ENCODE measurements at places on chromosomes 1 and 21. TPM values are rescaled to one million over a fixed set of nuclear protein-coding genes. Genes with fewer than 3 reads are reported as not detected.

DNA sequence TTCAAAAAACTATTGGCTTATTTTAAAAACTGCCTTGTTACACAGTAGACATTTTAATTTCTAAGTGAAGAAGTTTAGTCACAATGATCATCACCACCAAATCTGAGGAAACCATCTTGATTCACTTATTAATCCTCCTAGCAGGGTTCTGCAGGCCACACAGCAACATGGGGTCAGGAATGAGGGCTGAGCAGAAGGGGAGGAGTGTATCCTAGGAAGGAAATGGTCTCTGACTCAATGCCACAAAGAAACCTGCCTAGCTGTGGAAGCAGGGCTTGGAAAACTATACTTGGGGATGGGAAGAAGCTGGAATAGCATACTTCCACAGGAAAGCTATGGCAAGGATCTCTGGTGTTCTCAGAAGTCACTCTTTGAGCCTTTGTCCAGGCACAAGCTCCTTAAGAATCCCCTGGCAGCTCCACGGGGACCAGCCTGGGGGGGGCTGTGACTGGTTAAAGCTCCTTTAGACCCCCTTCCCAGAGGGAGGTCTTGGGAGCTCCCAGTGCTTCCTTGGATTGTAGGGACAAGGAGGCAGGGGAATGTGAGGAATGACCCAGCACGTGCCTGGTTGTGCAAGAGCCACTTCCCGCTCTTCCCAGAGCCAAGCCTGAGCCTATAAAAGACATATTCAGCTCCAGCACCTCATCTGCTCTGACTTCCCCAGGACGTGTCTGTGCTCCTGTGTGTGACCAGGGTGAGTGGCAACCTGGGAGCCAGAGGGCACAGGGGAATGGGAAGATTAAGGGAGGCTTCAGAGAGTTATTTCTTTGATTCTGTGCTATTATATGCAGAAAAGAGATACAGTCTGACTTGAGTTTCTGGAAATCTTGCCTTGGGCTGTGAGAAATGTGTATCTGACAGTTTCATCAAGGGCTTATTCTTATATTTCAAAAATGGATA, at the start of gene LCE2A:
LCE2A (plus strand) TSS at position 645 of the 900 bp plus-strand sequence. CDS start 557 bp downstream, outside the sequence.
- DNase-seq, result no peak

- no peak for DNase-seq
Observed at GRCh38 chr1:47522935-47523834, 85.3 kb downstream of the FOXD2 start.

DNA sequence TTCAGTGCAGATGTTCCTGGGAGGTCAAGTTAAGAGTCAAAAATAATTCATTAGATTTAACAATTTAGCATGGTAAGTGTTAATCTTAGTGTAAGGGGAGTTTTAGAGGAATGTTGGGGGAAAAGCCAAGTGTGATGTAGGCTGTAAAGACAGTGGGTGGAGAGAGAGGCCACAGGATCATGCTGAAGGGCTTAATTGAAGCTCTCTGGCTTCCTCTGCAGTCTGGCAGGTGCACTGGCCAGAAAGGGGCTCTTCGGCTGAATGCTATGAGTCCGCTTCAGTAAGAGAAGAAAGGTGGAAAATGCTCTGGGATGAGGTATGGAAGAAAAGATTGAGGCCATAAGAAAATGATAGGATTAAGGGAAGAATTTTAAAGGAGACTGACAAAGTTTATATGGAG, 3.0 kb downstream of the BRDT start:
- DNase-seq, result no peak

GRCh38 chr1:27218736-27219135, 15.7 kb upstream of the WDTC1 start:
- no peak for DNase-seq

DNA sequence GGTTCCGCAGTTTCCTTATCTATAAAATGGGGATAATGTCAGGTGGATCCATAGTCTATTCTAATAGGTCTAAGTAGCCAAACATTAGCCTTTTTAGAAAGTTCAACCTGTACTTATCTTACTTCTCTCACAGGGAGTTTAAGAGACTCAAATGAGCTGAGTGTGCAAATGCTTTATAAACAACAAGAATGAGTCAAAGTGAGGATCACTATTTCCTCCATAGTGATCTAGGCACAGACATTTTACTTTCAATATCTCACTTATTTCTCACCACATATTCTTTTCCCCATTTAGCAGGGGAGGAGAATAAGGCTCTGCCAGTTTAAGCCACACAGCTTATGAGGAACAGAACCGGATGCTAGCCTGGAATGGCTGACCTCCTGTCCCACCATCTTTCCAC, 92.1 kb upstream of the LMO4 start:
- no peak for DNase-seq

DNA sequence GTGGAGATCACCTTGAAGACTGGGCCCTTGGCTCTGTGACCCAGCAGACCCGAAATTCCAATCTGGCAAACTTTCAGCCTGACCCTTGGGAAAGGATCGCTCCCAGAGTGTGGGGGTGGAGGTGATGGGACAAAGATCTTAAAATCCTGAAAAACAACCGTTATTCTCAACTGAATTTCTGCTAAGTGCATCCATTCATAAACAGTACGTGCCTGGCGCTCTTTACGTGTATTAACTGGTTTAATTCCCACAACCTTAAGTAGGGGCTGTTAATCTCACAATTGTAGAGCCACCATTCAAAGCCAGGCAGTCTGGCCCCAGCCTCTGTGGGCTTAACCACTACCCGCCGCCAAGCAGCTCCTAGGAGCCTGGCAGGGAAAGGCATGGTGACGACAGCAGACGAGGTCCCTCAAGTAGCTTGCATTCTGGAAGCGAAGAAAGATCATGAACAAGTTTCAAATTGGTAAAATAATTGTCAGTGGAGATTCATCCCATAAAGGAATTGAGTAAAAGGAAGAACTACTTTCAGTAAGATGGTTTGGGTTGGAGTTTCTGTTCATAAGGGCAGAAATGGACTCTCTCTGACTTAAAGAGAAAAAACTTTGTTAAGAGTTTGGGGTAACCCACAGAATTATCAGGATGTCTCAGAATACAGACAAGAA, 11.4 kb upstream of the RGS16 start:
- no peak for DNase-seq

DNA sequence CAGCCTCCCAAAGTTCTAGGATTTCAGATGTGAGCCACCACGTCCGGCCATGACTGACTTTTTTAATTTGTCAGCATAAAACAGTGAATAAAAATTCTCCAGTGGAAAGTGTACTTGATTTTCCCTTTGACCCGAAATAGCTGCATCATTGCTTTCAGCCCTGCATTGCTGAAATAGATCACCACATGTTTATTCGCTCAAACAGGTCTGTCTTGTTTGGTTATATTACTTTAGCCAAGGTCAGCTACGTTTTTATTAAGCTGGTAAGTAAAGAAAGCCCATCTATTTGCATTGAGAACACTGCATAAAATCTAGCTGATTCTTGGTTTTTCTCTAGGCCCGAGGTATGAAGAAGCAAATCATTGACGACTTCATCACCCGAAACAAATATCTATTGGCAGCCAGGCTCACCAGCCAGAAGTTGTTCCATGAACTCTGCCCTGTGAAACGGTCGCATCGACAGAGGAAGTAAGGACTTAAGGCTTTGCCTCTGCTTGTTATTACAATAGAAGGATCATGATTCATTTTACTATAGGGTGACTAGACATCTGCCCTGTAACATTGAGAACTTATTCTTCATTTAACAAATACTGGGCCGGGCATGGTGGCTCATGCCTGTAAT, 25.6 kb downstream of the AGMAT start:
- no peak for DNase-seq

The LRRC38 gene
- polyA plus RNA-seq, result not detected

The PFKFB2 gene
- 19.1 TPM for polyA plus RNA-seq

The ATF3 gene
- polyA plus RNA-seq, result 77.3 TPM

The ALPL gene
- polyA plus RNA-seq, result 29.9 TPM

Measured in left renal pelvis (tissue), 4 donors.